Left colon (tissue), 2 donors: ENCODE measurements at places on chromosomes 7 and 10. TPM values are rescaled to one million over a fixed set of nuclear protein-coding genes. Genes with fewer than 3 reads are reported as not detected.

The ASB15 gene
- not detected for total RNA-seq

The ICA1 gene
- 66.1 TPM for total RNA-seq

The SNX8 gene
- 21.8 TPM for total RNA-seq

The PRTFDC1 gene
- total RNA-seq: 6.2 TPM

The SDHAF3 gene
- 18.1 TPM for total RNA-seq

The MYO1G gene
- total RNA-seq: 4.2 TPM

The PPP2R2D gene
- 30.2 TPM for total RNA-seq

The HDAC9 gene
- 21.7 TPM for total RNA-seq

DNA sequence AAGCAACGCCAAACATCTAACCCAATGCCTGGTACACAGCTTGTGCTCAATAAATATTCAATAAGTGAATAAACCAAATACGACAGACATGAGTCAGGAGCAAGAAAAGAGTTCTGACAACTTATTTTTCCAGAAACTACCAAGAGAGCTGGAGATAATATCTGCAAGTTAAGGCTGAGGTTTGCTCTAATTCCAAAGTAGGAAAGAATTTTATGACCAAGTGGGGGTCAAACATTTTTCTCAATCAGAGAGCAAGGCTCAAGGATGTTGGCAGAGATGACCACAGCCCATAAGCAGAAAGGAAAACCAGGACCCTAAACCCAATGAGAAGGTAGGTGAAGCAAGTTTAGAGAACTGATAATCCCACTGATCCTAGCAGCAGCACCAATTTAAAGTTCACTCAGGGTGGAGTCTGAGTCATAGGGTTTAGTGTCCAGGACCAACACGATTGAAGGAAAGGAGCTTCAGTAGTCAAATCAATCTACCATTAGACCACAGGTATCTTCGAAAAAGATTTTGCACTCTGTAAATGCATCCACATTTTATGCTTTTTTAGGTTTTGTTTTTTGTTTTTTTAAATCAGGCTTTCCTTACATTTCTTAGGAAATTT lies 49.3 kb upstream of the KCNIP2 start:
- DNase-seq: no peak

DNA sequence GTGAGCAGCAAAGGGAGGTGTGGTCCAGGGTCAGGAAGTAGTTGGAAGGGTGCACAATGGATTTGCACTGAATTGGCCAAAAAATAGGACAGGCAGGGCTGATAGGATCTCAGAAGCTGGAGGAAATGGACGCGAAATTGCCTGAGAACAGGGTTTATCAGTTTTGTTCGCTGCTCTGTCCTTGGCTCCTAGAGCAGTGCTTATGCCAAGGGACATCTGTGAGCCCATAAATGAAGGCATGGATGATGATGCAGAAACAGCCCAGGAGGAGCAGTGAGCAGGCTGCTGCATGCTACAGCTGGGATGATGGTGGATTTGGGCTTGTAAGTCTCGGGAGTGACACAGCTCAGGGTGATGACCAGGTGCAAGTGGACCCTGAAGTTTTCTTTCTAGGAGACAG lies 204.7 kb downstream of the PRPF18 start:
- no peak for DNase-seq

- DNase-seq: peak; percentile 38
Observed at GRCh38 chr10:71999360-72000072, 35.3 kb downstream of the CHST3 start.

GRCh38 chr7:18363751-18364380 lies 131.7 kb upstream of the HDAC9 start:
- DNase-seq: no peak

DNA sequence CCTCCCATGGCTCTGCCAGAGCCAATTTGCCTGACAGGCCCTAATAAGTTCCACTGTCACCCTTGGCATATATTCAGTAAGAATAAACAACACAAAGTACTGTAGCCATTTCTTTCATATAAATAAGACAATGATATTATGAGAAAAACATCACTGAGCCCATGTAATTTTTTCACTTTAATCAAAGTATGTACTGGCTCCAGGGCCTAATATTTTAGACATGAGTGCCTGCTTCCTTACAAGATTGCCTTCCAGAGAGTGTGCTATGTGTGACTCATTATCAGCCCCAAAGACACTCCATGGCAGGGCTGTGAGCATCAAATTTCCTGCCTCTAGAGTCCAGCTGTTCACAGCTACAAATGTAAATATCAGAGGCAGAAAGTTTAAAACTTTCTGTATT lies 297.6 kb downstream of the LHFPL3 start:
- no peak for DNase-seq

DNA sequence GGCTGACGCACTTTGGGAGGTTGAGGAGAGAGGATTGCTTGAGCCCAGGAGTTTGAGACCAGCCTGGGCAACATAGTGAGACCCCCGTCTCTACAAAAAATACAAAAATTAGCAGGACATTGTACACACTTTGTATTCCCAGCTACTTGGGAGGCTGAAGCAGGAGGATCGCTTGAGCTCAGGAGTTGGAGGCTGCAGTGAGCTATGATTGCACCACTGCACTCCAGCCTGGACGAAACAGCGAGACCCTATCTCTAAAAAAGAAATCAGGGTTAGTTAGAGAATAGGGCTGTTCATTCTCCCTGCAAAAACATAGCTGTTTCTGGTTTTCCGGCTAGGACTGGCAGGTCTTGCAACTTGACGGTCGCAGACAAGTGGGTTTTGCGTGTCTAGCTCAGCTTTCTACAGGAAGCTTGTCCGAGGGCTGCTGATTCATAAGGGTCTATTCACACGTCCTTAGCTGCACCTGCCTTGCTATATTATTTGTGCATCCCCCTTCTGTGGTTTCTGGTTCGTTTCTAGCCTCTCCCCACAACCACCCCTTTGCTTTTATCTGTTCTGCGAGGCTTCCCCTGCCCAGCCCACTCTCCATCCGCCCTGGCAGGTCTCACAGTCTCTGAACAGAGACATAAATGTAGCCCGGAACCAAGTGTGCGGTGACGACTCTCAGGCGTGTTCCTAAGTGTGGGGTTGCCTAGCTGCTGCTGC lies 10.7 kb downstream of the AMZ1 start:
- no peak for DNase-seq

DNA sequence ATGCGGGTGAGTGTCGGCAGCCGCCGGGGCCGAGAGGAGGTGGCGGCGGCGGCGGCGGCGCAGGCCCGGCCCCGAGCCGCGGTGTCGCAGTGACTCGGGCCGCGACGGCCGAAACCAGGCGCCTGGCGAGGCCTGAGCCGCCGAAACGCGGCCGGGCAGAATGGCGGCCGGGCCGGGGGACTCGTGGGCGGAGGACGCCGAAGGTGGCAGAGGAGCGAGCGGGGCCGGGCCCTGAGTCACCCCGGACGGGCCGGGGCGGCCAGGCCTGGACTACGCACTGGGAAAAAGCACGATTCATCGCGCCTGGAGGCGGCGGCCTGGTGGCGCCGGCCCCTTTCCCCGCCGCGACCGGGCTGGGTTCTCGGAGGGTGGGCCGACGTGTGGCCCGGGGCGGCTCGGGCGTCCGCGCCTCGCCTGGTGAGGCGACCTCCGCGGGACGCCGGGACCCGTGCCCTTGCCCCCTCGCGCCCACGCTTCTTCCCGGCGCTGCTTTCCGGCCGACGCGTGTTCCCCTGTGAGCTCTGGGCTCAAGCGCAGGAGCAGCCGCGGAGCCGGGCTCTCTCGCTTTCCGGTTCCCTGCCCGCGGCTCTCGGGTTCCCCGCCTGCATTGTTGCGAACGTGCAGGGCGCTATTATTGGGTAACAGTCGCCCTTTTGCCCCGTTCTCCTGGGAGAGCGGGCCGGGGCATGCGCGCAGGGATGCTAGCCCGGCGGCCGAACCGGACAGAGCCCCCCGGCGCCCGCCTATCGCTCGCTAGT lies 500 bp downstream of the CUL1 start:
- DNase-seq: peak; percentile 65

- DNase-seq: no peak
Observed at GRCh38 chr7:132319481-132319880, 256.8 kb downstream of the PLXNA4 start.

DNA sequence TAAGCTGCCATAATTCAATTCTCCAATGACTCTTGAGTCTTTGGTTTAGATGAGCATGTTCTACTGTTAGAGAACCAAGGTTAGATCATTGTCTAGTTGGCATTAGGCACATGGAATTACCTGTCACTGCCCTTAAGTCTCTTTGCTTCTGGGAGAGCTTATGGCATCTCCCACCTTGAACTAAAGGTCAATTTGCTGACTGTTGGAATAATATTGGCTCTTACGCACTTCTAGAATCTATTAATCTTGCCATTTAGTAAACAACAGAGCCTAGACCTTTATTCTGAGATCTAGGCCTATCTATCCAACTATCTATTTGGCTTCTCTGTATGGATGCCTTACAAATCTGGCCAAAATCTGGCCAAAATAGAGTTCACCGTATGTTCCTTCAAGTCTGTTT lies 232.0 kb downstream of the STK31 start:
- DNase-seq: no peak

DNA sequence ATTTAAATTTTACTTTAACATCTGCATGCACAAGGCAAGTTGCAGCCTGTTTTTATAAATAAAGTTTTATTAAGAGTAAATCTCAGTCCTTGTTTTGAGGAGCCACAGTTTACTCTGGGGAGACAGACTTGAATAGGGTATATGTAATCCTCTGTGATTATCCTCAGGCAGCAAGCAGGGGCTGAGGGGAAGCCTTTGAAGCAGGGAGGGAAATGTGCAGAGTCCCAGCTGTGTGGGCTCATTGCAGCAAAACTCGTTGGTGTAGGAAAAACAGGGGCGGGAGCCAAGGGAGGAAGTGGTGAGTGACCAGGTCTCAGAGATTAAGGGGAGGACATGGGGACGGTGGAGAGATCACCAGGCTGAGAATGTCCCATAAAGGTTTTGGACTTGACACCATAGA lies 34.3 kb upstream of the SMC3 start:
- DNase-seq: no peak

GRCh38 chr7:298375-298702 lies 8.4 kb downstream of the FOXL3 start:
- peak; percentile 4 for DNase-seq

DNA sequence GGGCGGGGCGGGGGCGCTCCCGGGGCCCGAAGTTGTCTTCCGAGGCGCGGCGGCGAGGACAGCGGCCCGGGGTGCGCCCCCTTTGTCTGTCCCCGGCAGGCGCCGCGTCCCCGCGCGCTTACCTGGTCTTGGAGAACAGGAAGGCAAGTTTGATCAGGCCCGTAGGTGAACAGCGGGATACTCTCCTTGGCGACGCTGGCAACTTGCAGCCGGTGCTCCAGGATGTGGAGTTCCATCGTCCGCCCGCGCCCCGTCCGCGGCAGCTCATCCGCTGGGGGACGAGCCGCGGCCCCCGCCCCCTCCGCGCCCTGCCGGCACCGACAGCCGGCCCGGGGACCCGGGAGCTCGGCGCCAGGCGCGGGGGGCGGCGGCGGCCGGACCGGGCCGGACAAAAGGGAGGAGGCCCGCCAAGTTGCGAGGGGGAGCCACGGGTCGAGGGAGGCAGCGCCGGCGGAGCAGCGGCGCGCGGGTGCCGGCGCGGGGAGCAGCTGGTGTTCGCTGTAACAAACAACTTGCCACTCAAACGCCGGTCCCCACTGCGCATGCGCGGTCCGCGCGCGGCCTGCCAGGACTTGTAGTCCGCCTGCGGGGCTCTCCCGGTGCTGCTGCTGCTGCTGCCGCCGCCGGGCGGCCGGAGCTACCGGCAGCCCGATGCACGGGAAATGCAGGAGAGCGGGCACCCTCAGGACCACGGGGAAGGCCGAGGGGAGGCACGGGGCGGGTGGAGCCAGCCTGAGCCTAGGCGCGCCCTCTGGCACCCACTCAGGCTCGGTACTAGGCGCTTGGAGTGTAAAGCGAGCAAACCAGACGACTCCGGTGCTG lies 35.6 kb upstream of the SPDYE3 start:
- DNase-seq: peak; percentile 98

DNA sequence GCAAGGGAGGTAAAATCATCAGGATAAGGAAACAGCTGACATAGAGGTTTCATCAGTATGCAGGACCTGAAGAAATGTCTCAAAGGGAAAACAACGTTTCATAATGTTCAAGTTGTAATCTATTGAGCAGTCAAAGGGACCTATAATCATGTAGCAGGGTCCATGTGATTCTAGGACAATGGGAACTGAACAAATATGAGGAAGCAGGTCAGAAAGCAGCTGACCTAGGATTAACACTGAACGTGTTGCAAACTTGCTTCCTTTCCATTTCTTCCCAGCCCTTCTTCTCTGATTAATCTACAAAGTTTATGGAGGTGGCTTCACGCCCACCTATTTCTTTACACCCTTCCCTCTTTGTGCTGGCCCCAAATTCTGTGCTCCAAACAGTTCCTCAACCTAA lies 256.9 kb upstream of the AKR1E2 start:
- DNase-seq: no peak

- no peak for DNase-seq
Observed at GRCh38 chr10:19576576-19576975, 239.7 kb upstream of the PLXDC2 start.

DNA sequence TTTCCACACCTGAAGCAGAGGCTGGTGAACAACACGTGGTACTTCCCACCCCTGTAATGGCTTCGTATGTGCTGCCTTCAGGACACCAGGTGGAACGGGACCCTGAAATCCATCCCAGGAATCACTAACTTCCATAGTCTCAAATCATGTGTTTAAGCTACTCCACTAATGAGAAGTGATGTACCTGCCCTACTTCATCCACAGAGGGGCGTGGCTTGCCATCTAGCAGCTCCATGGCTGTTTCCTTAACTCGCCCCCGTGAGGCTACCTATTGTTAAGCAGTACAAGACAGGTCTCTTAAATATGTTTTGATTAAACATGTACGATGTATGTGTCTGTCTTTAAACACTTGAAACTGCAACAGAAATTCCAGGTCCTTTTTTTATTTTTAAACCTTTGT lies 31.8 kb downstream of the ARL3 start:
- no peak for DNase-seq

- DNase-seq: no peak
Observed at GRCh38 chr10:44937196-44938005, 22.2 kb upstream of the RASSF4 start.

DNA sequence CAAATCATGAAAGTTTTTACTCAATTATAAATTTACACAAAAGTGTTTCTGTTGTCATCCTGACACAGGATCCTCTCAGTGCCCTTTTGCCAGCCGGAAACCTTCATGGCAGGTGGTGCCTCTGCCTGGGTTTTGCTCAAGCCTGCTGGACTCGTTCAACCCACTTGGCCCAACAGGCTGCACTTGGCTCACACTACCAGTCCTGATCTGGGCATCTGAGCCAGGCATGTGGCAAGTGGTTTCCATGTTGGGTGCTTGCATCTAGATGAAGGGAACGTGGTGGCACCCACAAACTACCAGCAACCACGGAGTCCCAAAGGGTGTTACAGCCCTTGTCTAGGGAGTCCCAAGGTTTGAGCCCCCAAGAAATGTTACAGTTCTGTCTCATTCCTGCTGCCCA lies 162.3 kb upstream of the CSTF2T start:
- no peak for DNase-seq

DNA sequence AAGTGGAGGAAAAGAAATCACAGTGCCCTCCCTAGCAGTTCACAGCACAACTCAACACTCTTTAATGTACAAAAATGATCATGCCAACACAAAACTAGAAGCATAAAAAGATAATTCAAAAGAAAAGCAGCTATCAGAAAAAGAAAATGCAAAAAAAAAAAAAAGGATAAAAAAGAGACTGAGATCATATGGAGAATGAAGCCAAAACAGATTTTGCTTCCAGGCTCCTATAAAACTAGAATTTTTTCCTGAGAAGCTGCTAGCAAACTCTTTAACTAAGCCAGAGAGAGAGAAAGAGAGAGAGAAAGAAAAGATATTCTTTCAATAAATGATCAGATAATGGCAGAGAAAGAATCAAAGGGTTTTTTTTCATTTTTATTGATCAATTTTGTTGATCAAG lies 288.0 kb upstream of the ANKRD30A start:
- DNase-seq: no peak

- DNase-seq: no peak
Observed at GRCh38 chr10:31299119-31299518, 19.9 kb upstream of the ZEB1 start.
